ENCODE measurements at places on chromosomes 16 and 17.

GRCh38 chr17:78929908-78930775, 5.0 kb upstream of the TIMP2 start:
- no peak for DNase-seq

DNA sequence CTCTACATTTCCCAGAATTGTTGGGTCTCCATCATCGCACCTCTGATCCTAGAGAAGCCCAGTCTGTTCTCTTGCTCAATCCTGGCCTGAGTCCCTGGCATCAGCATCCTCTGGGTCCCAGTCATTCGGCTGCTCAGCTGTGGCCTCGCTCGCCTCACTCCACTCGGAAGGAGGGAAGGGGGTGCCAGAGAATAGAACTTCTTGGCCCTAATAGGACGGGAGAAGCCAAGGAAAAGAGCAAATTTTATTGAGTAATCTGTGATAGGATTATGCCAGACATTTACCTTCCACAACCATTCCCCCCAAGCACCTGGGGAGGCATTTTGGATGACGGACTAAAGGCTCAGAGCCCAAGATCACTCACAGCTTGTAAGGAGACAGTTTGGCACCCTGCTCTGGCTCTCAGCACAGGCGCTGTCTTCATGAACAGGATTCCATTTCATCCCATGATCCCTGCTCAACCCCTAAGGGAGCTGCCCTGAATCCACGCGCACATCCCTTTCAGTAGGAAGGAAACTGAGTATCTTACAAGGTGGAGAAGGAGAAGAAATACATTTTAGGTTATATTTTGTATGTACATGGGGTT, 498 bp upstream of the CLEC10A start:
- DNase-seq = no peak

- DNase-seq = peak; percentile 7
These were observed 31.5 kb upstream of the FBXW10B start for GRCh38 chr17:15650741-15651582.

- no peak for DNase-seq
These were observed 24.4 kb downstream of the TNFRSF13B start for GRCh38 chr17:16947470-16947869.

DNA sequence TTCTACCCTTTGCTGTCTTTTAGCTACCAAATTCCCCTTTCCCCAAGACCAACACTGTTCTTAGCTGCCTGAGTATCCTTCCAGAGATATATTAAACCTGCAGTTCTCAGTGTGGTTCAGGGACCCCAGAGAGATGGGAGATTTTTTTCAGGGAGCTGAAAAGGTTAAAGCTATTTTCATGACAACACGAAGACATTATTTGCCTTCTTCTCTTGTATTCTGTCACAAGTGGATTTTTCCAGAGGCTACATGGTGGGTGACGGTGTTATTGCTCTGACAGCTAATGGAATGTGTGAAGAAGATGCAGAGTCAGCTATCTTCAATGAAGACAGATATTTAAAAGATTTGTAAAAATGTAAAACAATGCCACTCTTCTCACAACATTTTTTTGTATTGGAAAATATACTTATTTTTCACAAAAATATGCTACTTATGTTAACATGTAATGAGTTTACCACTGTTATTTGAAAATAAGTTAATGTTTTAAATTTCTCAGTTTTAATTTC, 69.0 kb downstream of the CFDP1 start:
- DNase-seq = no peak

DNA sequence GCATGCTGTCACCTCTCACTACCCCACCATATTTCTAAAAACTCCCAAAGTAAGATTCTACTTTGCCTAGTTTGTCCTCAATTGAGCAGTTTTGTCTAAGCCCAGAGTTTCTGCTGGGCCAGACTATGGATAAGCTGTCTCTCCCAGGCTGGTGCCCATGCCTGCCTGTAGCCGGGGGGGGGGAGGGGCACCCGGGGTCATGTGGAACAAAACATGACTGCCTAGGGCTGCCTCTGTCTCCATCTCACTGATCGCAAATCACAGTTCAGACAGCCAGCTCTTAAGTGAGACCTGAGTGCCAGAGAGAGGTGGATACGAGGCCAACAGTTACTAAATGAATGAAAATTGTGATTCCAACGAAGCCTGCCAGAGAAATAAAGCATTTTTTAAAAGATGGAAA, 78.8 kb upstream of the RPRML start:
- DNase-seq = no peak

DNA sequence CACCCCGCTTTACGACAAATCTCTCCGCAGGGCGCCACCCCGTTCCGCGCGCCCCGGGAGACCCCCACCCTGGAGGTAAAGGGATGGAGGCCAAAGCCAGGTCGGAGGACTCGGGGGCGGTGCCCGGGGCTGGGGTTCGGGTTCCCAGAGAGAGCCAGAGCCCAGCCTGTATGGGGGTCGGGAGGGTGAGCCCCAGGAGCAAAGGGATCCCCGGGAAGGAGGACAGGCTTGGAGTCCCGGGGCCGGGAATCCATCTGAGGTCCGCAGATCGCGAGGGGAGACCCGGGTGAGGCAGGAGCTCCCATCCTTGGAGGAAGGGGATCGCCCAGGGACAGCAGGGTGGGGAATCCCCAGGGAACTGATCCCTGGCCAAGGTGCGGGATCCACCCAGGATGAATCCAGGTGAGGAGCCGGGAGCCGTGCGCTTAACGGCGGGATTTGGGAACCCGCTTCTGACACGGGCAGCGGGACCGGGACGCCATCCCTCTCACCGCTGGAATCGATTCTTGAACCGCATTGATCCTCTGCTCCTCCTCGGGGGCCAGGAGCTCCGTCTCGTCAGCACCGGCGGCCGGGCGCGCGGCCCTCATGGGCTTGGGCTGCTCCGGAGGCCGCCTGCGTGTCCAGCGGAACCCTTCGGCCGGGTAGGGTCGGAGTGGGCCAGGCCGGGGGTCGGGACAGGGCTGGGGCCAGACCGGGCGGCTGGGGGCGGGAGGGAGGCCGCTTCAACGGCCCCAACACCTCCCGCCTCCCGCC, at the start of gene MMD:
Gene MMD (minus strand): TSS at position 657 of the 756 bp plus-strand sequence. CDS start 140 bp downstream, at position 517.
- peak; percentile 44 for DNase-seq

GRCh38 chr16:66544016-66544757, 5.7 kb downstream of the TK2 start:
- no peak for DNase-seq

DNA sequence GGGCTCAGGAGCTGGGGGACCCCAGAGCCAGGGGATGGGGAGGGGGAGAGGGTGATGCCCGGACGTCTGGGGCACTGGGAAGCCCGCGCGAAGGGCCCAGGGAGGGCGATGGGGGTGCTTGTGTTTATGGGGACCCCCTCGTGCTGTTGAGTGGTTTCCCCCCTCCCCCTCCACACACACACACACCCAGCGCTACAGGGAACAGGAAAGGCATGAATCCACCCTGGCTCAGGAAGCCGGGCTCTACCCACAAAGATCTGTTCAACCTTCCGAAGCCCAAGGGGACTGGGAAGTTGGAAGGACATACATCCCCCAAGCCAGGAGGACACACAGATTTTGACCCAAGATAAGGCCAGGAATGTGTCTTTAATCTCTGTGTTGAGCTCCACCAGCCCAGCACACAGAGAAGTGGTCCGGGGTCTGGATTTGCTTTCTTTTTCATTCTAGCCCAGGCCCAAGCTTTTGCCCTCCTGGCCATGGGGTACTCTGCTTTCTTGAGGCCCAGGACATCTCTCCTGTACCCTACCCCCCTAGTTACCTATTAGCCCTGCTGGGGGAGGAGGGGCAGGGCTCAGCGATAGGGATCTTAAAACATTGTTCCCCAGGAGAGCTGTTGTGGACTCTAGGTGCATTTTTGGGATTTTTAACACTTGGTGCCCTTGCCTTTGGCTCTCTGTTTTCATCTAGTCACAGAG, 1.2 kb downstream of the UBALD2 start:
- no peak for DNase-seq

GRCh38 chr17:18055597-18055996, 16.4 kb downstream of the GID4 start:
- no peak for DNase-seq

- DNase-seq = peak; percentile 47
These were observed 11.3 kb downstream of the TMC6 start for GRCh38 chr17:78117027-78117981.

- DNase-seq = no peak
These were observed 67.1 kb downstream of the CLEC18A start for GRCh38 chr16:70018254-70018653.

DNA sequence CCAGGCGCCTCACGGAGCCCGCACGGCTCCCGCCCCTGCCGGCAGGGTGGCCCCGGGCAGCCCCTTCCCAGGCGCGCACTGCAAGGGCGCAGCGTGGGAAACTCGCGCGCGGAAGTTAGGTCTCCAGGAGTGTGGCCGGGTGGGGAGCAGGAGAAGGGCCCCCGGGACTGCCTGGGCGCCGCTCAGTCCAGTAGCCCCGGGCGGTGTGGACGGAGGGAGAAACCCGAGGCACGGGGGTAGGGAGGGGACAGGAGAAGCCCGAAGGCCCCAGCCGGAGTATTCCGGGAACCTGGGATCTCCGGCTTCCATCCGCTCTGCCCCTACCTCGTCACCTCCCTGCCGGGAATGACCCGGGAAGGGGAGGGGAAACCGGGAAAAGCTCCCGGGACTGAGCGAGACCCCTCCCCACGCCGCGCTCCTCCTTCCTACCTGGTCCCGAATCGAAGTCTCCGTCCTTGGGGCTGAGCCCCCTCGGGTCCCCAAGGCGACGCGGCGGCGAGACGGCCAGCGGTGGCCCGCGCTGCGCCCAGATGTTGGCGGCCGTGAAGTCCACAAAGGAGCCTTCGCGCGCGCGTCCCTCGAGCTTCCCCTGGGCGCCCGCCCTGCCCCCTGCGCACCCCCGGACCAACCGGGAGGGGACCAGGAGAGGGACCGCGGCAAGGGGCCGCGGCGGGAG, 418 bp downstream of the SOCS3 start:
- DNase-seq = no peak

GRCh38 chr16:81337097-81337496, 22.3 kb downstream of the GAN start:
- no peak for DNase-seq

DNA sequence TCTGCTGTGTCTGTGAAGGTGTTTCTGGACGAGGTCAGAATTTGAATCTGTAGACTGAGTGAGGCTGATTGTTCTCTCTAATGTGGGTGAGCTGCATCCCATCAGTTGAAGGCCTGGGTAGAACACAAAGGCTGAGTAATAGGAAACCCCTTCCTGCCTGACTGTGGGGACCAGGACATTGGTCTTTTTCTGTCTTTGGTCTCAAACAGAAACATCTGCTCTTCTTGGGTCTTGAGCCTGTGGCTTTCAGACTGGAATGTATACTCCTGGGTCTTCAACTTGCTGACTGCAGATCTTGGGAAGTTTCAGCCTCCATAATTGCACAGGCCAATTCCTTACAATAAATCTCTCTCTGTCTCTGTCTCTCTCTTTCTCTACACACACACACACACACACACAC, 19.6 kb upstream of the LRRC75A start:
- DNase-seq = no peak

- peak; percentile 55 for DNase-seq
These were observed 146.1 kb downstream of the GAS7 start for GRCh38 chr17:10052106-10052813.

DNA sequence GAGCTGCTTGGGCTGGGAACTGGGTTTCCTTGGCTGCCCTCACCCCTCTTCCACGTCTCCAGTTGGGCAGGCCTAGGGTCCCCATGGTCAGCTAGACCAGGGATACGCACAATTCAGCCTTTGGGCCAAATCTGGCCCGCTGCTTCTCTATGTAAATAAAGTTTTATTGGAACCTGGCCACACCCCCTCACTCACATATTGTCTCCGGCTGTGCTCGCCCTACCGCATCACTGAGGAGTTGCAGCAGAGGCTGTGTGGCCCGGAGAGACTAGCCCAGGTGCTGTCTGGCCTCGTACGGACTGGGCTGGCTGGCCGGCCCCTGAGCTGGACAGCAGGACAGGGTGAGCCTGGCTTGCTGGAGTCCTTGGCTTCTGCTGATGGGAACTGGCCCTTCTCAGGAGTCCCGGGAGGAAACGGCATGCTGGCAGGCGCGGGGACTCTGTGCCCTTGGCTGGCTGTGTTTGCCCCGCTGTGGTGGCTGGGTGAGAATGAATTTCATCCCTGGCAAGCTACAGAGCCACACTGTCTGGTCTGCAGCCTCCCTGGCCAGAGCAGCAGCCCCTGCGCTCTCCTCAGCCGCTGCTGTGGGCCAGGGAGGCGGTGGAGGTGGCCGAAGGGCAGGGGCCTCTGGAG, 82.0 kb downstream of the ENGASE start:
- DNase-seq = no peak

DNA sequence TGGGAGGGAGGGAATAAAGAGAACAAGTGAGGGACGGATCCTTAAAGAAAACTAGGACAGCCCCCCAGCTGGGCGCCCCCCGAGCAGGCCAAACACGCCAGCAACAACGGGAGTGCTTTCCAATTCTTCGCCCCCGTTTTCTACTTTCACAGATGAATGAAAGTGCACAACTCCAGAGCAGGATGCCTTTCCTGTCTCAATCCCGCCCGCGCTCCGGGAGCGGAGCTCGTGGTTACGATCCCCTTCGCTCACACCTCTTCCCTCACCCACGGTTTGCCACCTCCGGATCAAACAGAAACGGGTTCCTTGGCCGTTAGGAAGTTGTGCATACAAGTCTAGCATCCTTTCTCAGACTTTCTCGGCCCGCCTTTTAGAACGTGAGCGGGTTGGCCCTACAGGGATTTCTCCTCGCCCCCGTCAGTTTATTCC, 680 bp downstream of the SKA2 start:
- peak; percentile 52 for DNase-seq

- DNase-seq = no peak
These were observed 166.2 kb downstream of the XYLT1 start for GRCh38 chr16:17304491-17305119.

DNA sequence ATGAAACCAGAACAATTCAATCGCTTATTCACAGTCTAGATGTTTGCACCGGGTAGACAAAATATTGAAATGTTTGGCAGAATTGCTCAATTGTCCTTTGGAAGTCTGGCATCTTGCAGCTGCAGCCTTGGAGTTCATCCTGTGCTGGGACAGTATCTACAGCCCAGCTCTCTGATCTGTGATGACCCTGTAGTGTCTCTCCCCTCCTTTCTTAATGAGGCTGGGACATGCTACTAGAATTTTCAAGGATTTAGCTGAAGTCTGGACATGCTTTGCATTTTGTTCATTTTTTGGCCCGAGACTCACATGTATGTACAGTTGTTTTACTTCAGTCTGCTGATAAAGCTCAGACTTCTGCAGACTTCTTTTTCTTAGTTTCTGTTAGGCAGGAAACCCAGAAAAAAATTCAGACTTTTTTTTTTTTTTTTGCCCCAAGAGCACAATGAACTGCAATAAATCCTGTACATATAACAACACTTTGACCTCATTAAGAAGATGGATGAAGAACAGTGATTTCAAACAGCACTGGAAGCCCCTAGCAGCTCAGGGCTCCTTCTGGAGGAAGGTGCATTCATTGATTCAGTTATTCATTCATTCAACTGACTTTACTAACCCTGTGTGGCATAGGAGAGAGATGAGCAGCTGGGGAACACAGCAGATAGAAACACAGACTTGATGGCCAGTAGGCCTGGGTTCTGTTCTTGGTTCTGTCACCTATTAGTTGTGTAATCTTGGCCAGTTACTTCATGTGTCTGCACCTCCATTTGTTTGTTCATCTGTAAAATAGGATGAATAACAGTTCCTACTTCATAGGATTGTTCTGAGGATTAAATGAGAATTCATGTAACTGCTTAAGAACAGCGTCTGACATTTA, 210.0 kb downstream of the MAP2K4 start:
- no peak for DNase-seq
